ENCODE measurements at places on chromosomes 11 and 22.
A peak's percentile ranks its signal among the peaks of the same experiment; 100 is the strongest.

DNA sequence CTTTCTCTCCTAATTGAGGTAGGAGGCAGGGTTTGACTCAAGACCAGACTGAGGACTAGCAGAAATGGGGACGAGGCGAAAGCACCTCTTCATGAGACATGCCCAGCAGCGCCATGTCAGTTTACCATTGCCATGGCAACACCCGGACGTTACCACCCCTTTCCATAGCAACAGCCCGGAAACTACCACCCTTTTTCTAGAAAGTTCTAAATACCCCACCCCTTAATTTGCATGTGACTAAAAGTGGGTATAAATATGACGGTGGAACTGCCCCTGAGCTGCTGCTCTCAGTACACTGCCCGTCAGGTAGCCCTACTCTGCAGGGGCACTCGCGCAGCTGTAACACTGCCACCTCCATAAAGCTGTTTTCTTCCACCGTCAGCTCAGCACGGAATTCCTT lies 5.9 kb upstream of the RAC2 start:
- DNase-seq = no peak

GRCh38 chr11:73372375-73372993 lies 3.7 kb upstream of the RELT start:
- DNase-seq = no peak

GRCh38 chr11:134139873-134140331 lies 71.0 kb downstream of the JAM3 start:
- peak; percentile 91 for DNase-seq

- no peak for DNase-seq
These were observed 27.0 kb upstream of the PARVG start for GRCh38 chr22:44153710-44154109.

DNA sequence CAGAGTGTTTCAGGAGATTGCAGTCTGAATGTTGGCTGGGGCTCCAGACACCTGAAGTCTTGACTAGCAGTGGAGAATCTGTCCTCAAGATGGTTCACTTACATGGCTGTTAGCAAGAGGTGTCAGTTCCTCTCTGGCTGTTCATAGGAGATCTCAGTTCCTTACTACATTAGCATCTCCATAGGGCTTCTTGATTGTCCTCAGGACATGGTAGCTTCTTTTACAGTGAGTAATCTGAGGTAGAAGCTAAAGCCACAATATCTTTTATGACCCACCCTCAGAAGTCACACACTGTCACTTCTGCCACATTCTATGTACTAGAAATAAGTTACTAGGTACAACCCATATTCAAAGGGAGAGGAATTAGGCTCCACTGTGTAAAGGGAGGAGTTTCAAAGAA lies 10.5 kb upstream of the PATL1 start:
- DNase-seq = no peak

GRCh38 chr11:47609675-47610074 lies 15.5 kb upstream of the C1QTNF4 start:
- DNase-seq = no peak

DNA sequence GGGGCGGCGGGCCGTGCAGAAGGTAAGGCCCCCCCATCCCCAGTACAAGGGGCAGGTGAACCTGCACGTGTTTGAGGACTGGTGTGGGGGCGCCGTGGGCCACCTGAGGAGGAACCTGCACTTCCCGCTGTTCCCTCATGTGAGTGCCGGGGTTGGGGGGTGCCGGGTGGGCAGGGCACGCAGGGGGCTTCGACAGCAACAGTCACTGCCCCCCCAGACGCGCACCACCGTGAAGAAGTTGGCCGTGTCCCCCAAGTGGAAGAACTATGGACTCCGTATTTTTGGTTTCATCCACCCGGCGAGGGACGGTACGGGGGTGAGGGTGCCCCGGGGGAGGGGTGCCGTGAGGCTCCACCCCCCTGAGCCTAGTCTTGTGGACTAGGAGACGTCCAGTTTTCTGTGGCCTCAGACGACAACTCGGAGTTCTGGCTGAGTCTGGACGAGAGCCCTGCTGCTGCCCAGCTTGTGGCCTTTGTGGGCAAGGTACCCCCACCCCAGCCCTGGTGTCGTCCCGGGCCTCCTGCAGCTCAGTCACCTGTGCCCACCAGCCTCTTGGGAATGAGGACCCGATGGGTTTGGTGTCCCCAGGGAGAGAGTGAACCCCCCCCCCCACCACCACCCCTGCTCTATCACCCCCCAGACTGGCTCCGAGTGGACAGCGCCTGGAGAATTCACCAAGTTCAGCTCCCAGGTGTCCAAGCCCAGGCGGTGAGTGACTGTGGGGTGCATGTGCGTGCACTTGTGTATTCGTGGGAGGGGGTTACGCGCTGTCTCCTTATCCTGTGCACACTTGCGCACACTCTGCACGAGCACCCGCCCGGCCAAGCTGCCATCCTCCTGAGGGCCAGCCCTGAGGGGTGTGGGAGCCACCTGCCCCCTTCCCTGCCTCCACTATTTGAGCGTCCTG lies 3.8 kb downstream of the B4GALNT4 start:
- DNase-seq = no peak

- DNase-seq = no peak
These were observed 17.2 kb downstream of the LDHC start for GRCh38 chr11:18429332-18429731.

DNA sequence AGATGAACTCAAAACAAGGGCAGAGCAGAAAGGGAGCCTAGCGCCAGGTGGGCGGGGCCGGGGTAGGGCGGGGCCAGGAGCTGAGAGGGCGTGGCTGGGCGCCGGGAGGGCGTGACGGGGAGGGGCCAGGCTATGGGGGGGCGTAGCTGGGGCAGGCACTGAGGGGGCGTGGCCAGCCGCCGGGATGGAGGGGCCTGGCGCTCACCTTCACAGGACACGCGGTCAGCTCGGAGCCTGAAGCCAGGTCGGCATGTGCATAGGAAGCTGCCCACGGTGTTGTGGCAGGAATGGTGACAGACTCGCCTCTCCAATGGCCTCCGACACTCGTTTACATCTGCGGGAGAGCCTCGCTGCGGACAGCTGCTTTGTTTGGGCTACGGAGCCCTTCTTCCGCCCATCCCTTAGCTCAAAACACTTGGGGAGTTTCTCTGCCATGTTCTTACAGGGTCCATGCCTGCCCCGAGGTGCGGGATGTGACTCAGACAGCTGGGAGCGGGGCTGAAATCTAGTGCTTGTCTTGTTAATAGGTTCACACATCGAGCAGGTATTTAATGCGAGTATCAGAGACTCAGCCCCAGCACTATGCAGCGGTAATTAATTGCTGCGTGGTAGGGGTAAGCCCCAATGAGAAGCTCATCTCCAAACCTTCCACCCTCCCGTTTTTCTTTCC lies 13.4 kb downstream of the VWCE start:
- no peak for DNase-seq

DNA sequence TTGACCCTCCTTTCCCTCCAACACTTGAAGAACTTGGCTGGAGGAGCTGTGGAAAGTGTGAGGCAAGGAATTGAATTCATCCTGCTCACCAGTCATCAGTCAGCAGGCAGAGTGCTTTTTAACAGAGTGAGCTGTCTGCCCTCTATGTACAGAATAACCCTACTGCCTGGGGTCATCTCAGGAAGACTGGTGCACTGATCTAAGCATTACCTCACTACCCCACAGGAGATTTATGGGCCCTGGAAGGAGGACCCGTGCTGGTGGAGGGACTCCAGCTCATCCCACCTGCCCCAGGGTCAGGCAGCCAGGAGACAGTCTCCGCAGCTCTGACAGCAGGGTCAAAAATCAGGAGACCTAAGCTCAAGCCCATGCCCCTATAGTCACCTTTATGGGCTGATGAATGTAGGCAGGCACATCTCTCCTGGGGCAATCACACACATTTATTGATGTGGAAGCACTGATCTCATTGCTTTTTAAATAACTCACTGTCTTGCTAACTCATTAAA lies 270.8 kb upstream of the SESN3 start:
- no peak for DNase-seq

GRCh38 chr11:62712276-62712812 lies 4.9 kb downstream of the GNG3 start:
- DNase-seq = no peak

DNA sequence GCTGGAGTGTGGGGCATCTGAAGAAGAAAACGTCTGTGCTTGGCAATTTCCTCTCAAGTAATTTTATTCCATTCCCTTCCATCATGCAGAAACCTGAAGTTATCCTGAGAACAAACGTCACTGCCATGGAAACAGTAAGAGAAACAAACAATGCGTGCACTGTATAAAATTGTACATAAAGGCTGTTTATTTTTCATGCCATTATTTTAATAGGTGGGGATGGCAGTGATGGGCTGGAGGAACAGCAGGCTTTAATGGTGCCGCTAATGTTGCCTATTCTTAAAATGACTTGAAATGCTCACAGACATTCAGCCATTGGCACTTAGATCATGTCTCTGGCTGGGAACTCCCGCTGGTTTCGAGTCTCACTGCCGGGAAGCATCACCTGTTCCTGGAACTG lies 7.5 kb upstream of the SEZ6L start:
- DNase-seq = no peak

GRCh38 chr11:1628506-1629325 lies 859 bp upstream of the KRTAP5-5 start:
- DNase-seq = peak; percentile 45
